ENCODE measurements at places on chromosomes 12 and 14.

DNA sequence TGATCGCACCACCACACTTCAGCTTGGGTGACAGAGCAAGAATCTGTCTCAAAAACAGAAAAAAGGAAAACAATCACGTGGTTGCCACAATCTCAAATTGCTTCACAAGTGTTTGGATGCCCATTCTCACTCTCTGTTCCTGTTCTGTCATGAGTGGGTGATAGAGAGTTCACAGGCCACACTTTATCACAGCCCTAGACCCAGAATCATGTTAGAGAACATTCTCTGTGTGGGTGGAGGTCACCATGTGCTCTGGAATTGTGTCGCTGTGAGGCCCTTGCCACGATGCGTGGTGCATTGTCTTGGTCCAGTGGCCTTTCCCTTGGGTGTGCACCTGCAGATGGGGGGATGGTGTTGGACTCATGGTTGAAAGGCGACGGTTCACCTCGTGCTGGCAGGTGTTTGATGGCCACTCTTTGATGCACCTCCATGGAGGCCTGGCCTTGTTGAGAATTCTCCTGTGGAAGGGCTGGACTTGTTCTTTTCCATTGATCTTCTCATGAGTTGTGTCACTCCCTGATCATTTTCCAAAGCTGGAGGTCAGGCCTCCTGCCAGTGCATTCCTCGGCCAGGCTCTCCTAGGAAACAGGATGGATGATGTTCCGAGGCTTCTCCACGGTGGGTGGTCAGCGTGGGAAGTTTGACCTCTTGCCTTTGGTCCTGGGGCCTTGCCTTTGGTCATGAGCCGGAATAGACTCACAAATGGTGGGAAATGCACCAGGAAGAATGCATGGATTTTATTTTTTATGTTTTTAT, 91.9 kb downstream of the SLC24A4 start:
- no peak for DNase-seq

- no peak for DNase-seq
These were observed 37.5 kb downstream of the FZD10 start for GRCh38 chr12:130199581-130200390.

DNA sequence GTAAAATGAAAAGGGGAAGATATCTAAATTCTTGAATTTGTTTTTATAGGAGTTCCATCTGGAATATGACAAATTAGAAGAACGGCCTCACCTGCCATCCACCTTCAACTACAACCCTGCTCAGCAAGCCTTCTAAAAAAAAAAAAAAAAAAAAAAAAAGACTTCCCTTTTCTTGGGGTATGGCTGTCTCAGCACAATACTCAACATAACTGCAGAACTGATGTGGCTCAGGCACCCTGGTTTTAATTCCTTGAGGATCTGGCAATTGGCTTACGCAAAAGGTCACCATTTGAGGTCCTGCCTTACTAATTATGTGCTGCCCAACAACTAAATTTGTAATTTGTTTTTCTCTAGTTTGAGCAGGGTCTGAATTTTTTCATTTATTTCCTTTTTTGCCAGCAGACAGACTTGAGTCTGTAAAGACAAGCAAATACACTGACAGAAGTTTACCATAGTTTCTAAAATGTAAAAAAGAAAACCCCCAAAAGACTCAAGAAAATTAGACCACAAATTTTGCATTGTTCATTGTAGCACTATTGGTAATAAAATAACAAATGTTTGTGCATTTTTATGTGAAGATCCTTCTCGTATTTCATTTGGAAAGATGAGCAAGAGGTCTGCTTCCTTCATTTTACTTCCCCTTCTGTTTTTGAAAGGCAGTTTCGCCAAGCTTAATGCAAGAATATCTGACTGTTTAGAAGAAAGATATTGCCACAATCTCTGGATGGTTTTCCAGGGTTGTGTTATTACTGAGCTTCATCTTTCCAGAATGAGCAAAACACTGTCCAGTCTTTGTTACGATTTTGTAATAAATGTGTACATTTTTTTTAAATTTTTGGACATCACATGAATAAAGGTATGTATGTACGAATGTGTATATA, 12.1 kb upstream of the KCNMB4 start:
- no peak for DNase-seq

- no peak for DNase-seq
These were observed 2.6 kb downstream of the WSCD2 start for GRCh38 chr12:108131657-108132126.

DNA sequence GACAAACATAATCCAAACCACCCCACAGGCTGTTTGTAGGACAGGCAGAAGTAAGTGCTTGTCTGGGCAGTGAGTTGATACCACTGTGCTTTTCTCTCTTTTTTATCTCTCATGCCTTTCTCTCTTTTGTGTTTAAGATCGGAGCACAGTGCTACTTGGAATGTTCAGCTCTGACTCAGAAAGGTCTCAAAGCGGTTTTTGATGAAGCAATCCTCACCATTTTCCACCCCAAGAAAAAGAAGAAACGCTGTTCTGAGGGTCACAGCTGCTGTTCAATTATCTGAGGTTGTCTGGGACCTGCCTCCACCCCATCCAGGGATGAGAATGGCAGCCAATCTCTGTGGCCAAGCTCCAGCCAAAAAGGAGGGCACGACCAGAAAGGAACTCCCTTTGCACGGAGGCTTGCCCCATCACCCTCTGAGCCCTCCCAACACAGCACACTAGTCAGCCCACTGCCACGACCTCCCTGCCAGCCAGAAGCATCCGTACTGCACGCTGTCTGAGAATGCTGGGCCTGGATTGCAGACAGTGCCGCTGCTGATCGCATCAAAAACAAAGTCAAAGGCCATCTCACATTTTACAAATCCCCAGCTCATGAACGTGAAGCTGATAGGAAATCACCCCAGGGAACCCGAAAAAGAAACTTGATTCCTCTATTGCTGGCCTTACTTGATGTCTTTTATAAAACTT, 27.8 kb downstream of the GPHB5 start:
- DNase-seq = no peak

DNA sequence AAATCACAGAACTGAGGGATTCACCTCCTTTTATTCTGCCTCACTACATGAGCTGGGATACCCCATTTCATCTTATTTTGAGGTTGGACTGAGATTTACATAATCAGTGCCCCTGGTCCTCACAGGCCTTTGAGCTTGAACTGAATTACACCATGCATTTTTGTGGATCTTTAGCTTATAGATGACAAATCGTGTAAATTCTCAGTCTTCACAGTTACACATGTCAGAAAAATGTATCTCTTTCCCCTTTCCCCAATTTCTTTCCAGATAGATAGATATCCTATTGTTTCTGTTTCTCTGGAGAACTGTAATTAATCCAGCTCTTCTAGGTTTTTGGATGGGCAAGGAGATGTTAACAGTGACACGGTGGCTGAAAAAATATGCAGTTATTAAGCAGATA, 1778.9 kb upstream of the SEL1L start:
- no peak for DNase-seq

GRCh38 chr14:63843796-63844195, 9.0 kb upstream of the SYNE2 start:
- no peak for DNase-seq

DNA sequence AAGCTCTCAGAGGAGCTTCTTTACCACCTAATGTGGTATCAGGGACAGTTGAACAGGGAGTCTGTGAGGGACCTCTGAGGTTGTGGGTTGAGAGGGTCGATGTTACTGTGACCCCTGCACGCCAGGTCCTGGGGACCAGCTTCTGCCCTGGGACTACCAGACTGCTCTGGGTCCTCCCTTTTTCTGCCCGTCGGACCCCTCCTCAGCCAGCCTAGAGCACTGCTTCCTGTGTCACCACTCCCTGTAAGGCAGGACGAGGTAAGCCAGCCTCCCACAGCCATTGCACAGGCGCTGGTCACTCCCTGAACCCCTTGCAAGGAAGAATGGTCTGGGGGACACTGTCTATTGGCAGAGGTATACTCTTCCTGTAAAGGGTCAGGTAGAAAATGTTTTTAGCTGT, 38.1 kb downstream of the SYNE3 start:
- DNase-seq = no peak

DNA sequence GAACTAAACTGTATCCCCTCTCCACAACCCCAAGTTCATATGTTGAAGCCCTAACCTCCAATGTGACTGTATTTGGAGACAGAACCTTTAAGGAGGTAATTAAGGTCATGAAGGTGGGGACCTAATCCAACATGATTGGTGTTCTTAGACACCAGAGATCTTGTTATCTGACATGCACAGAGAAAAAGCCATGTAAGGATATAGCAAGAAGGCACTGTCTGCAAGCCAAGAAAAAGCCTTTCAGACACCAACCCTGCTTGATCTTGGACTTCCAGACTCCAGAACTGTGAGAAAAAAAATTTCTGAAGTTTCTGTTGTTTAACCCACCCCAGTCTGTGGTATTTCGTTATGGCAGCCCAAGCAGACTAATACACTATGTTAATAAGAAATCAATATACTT, 62.2 kb upstream of the CFL2 start:
- no peak for DNase-seq

DNA sequence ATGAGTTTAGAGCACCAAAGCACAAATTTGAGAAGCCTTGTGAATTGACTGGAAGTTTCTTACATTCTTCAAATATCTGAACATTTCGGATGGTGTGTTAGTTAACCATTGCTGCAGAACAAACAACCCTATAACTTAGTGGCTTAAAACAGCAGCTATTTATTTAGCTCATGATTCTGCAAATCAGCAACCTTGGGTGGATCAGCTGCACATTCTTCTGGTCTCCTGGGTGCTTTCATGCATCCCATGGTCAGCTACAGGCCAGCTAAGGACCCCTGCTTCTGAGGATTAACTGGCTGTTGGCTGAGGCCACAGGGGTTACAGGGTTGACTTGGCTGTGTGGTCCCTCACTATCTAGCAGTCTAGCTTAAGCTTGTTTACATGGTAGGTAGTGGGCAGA, 114.0 kb upstream of the HIF1A start:
- DNase-seq = no peak

- DNase-seq = no peak
These were observed 19.9 kb downstream of the SRGAP1 start for GRCh38 chr12:63864454-63864706.

GRCh38 chr12:130847112-130847511, 8.1 kb upstream of the STX2 start:
- DNase-seq = no peak

DNA sequence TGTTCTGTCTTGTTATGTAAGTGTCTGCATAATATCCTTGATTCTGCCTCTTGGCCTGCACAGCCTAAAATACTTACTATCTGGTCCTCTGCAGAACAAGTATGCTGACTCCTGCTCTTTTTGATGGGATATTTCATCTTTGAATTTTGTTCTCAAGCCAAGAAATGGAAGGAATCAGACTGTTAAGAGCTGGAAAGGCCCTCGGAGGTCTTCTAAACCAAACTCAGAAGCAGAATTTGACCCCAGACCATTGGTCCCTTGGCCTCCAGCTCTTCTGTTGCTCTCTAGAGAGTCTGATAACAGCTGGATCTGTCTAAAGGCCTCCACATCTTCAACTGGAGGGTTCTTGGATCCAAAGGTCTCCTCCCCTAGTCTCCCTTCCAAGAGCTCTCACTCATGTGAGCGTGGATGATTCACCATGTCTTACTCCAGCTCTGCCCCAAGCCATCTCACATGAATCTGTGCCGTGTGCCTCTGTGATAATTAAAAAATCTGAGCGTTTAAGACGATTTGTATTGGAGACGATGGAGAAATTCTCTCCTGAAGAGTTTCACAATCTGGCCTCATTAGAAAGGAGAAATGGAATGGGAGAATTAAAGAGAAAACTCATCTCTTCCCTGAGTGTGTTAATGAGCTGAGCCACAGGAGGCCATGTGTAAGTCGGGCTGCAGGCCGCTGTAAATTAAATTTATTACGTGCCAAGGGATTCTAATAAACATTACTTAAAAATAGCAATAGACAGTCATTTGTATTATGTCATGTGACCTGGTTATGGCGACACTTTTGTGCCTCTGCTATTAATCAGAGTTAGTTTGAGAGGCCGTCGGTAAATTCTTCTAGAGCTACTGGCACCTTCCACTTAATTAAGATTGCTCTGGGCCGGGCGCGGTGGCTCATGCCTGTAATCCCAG, 15.4 kb upstream of the PRIMA1 start:
- no peak for DNase-seq
